ENCODE measurements at places on chromosomes 16 and 17. TPM values are rescaled to one million over a fixed set of nuclear protein-coding genes. Genes with fewer than 3 reads are reported as not detected.
A peak's percentile ranks its signal among the peaks of the same experiment; 100 is the strongest.

Gene KREMEN2
- polyA plus RNA-seq = 1.8 TPM

Gene SMPD3
- 9.0 TPM for polyA plus RNA-seq

Gene TNFRSF17
- 3.8 TPM for polyA plus RNA-seq

Gene SEPTIN12
- not detected for polyA plus RNA-seq

Gene PLCG2
- polyA plus RNA-seq = 1.8 TPM

Gene SLC5A11
- 0.19 TPM for polyA plus RNA-seq

Gene TPSD1
- not detected for polyA plus RNA-seq

Gene NXPH3
- 2.1 TPM for polyA plus RNA-seq

Gene ZP2
- not detected for polyA plus RNA-seq

Gene SPN
- polyA plus RNA-seq = 13.3 TPM

Gene NACA2
- not detected for polyA plus RNA-seq

Gene SPATA22
- not detected for polyA plus RNA-seq

Gene CDR2
- 21.0 TPM for polyA plus RNA-seq

Gene METTL2A
- polyA plus RNA-seq = 9.6 TPM

Gene HBZ
- polyA plus RNA-seq = not detected

- no peak for DNase-seq
These were observed 4.6 kb downstream of the RSAD1 start for GRCh38 chr17:50483266-50483665.

GRCh38 chr16:89089120-89089519, 4.5 kb upstream of the ACSF3 start:
- no peak for DNase-seq

DNA sequence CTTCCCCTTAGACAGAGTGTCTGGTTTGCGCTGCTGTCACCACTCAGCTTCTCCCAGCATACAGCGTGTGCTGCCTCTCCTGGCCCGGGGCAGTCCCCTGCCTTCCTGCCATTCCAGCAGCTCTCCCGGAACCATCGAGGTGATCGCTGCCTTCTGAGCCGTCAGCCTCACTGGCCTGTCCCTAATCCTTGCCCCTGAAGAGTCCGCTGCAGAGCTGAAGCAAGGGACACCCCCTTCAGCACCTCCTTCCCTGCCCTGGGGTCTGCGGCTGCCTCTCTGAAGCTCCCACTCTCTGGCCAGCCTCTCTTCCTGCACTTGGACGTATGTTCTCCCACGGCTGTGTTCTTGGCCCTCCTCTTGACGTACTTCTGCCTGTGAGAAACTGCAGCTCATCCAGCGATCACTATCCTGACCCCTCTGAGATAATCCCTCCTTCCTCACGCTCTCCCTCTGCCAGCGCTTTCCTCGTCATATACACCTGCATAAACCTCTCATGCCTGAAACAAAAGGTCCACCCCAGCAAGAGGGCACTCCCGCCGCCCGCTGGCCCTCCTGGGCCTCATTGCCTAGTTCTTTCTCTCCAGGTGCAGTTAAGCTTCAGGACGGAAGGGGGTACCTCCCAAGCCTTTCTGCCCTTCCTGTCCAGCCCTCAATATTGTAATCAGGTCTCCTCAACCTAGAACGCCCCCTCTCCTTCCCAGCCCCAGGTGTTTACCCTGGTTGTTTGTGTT, 220.6 kb upstream of the CHMP6 start:
- DNase-seq = peak; percentile 63

DNA sequence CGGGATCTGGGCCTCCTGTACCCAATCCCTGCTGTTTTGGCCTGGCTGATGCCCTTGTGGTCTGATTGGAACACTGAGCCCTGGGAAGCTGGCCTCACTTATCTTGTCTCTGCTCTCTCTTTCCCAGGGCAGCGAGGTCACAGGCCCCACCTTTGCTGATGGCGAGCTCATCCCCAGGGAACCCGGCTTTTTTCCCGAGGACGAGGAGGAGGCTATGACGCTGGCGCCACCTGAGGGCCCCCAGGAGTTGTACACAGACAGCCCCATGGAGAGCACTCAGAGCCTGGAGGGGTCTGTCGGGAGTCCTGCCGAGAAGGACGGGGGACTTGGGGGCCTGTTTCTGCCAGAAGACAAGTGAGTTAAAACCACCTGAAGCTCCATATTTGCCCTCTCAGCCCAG, 126.0 kb downstream of the RAB11FIP4 start:
- no peak for DNase-seq

DNA sequence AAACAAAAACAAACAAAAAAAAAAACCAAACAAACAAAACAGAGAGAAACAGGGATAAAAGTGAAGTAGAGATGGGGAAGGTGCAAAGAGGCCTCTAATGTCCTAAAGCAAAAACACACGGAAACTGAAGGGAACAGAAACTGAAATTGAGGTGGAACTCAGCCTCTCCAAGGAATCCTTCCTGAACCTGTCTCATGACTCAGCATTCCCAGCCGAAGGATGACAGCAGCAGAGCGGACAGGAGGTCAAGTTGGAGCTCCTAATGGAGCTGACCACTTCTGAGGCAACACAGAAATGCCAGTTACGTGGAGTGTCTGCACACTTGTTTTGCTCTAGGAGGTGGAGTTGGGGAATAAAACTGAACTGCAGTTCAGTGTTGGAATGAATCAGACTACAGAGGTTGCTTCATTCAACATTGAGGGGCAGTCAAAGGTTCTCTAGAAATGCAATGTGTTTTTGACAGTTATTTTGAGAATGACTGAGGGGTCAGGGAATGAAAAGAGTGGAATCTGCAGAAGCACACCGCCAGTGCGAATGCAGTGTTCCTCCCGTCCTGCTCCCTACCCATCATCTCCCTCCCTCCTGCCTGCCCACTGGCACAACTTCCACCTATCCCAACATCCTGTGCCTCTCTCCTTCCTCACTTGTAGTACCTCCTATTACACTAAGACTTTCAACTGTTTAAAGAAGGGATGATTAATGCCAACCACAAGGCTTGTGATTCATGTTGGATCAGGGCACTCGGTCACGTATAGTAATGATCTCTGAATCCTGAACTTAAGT, 6.3 kb downstream of the UBE2O start:
- DNase-seq = no peak

- DNase-seq = no peak
These were observed 1.7 kb downstream of the RNFT1 start for GRCh38 chr17:59962739-59963318.

DNA sequence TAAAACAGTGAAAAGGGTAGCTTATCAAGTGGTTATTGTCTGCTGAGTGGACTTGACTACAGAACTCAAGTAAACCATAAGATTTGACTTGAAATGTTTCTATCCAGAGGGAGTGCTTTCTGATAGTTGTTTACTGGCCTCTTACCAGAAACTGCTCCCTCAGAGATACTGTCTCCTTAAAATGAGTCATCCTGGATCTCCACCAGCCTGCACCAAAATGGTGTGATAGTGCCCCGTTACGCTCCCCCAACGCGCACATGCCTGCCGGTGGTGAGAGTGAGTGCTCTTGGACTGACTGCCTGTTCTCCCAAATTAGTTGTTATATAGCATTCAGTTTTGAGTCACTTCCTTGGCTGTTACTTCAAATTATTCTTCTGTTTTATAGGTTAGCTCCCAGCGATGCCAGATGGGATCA, 22.9 kb downstream of the PRCD start:
- DNase-seq = no peak

DNA sequence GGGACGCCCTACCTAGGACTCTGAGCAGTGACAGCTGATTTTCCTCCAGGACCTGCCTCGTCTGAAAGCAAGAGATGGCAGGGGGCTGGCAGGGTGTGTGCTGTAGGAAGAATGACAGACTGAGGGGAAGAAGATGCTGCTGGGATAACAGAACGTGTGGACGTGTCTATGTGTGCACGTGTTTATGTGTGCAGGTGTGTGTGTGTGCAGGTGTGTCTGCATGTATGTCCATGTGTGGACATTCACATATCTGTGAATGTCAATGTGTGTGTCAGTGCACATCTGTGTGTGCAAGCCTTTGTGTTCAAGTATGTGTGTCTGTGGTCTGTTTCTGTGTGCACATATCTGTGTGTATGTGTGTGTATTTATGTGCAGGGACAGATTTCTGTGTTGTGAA, 132.5 kb downstream of the SDK2 start:
- no peak for DNase-seq

- DNase-seq = no peak
These were observed 9.0 kb downstream of the MAP2K6 start for GRCh38 chr17:69423450-69423849.

GRCh38 chr17:29612094-29612403, 10.7 kb downstream of the CORO6 start:
- peak; percentile 67 for DNase-seq

- no peak for DNase-seq
These were observed 11.1 kb downstream of the KRT23 start for GRCh38 chr17:40926341-40926740.

DNA sequence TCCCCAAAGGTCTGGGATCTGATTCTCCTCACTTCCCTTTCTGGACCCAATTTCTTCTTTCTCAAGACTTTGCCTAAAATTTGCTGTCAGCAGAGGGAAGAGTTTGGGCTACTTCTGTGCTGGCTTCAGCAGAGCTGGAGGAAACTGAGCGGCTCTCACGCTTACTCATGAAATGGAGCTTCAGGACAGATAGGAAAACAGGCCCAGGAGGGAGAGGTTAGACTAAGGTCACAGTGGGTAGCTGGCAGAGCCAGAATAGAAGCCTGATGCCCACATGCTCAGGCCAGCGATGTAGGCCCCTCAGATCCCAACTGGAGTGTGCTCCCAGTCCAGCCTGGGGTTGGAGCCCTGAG, 593 bp downstream of the SLC38A7 start:
- peak; percentile 63 for DNase-seq

DNA sequence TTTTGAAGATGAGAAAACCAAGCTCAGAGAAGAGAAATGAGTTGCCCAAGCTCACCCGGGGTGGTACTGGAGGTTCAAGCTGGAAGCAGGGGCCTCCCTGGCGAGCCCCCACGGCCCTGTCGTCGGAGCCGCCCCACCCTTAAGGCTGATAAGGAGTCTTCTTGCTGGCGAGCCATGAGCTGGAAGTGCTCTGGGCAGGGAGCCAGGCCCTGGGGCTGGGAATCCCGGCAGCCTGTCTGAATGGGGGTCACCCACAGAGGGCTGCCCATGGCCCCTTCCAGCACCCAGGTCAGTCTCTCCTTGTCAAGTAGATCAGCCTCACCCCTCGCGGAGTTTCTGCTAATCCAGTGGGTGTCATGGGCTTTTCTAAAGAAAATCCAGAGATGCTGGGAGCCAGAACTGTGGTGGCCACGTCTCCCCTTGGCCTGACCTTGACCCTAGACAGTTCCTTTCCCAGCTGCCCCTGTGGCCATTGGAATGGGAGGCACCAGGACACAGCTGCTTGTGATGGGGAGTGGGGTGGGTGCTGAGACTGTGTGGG, 1.2 kb upstream of the P2RX1 start:
- DNase-seq = no peak

GRCh38 chr17:72408641-72409040, 287.8 kb downstream of the SOX9 start:
- no peak for DNase-seq

GRCh38 chr16:9115277-9115676, 23.8 kb downstream of the HAPSTR1 start:
- DNase-seq = no peak

- no peak for DNase-seq
These were observed 253.8 kb upstream of the CDH11 start for GRCh38 chr16:65375651-65376050.

GRCh38 chr16:68289621-68290329, 21.0 kb downstream of the SLC7A6OS start:
- no peak for DNase-seq

DNA sequence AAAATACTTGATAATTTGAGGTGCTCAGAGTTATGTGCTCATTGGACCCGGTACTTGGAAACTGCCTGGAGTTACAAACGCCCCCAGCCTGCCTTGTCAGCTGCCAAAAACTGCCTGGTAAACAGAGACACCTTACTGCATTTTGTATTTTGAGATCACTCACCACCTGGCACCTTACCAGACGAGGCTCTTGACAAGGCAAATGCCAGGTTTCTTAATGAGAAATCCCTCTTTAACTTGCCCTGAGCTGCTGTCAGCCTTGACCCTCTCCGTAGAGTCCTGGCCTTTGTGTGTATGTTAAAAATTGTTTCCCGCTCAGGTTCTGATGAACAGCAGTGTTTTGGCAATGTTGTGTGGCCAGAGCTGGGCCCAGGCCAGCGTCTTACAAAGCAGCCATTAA, 28.8 kb downstream of the SYT17 start:
- DNase-seq = no peak

DNA sequence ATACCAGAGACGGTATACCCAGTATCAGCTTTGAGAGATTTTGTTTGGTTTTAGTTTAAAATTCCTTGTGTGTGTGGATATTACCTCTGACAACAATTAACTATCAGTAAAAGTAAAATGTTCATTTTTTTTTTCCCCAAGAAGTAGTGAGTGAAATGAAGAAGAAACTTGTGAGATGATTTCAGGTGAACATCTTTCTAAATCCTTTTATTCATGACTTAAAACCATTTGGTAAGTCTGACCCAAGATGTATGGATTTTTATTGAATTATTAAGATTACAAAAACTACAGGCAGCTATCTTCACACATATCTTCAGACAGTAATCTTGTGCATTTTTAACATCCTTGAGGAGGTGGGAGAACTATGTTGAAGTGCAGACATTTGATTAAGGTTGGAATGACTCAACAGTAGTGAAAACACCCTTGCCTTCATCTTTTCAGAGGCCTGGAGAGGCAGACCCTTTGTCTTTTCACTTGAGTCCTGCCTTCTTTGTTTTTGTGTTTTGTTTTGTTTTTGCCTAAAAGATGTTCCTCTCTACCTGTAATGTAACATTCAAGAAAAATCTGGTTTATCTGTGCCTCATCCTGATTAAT, 240.3 kb upstream of the TBX2 start:
- DNase-seq = no peak

GRCh38 chr16:10745841-10746240, 2.2 kb downstream of the NUBP1 start:
- DNase-seq = peak; percentile 54

- no peak for DNase-seq
These were observed 263.6 kb downstream of the PARN start for GRCh38 chr16:14366447-14366846.

- DNase-seq = peak; percentile 81
These were observed at the start of gene ADGRG1 for GRCh38 chr16:57628008-57628781. ADGRG1 (plus strand) TSS chr16:57628630; CDS start chr16:57650288, 21,658 bp downstream.

DNA sequence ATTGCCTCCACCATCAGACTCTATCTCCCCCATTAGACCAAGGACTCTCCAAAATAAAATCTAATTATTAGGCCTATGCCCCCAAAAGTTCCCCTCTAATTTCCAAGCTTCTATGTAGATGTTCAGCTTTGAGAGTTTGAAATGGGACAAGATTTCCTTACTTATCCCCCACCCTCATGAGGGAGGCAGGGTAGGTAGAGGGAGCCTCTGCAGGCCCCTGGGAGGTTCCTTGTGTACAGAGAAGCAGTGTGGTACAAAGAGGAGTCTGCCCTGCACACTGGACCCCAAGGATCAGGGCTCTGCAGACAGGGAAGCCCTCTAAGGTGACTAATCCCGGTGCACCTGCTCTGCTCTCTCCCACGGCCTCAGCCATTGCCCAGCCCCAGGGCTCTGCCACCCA, 2.5 kb downstream of the KRT17 start:
- DNase-seq = peak; percentile 35

DNA sequence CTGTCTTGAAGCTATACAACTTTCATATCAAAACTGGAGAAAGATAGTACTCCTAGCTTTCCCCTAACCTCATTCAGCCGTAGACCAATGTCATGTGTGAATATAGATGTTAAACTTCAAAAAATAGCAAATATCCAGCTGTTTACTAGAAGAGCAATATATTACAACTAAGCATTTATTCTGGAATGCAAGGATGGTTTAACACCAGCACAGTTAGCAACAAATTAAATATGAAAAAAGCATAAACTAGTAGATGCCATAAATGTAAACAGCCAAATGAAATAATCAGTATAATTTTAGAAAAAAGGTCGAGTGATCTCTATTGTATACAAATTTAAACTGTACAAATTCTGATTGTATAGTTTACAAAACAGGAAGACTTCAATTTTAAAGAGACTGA, 59.7 kb downstream of the SDR42E1 start:
- no peak for DNase-seq

- no peak for DNase-seq
These were observed 40.8 kb downstream of the METRNL start for GRCh38 chr17:83119987-83120864.

Data from sigmoid colon (tissue), 7 donors.